ENCODE measurements at places on chromosomes 2 and 18. TPM values are rescaled to one million over a fixed set of nuclear protein-coding genes. Genes with fewer than 3 reads are reported as not detected.

- DNase-seq = no peak
Measured at GRCh38 chr2:204898928-204899640, 353.8 kb downstream of the PARD3B start.

The XIRP2 gene
- 1,550 TPM for total RNA-seq

The HOXD9 gene
- not detected for total RNA-seq

The RNU2-63P gene
- not detected for total RNA-seq

- DNase-seq = no peak
Measured at GRCh38 chr2:144322379-144322778, 197.5 kb downstream of the ZEB2 start.

Data from heart left ventricle (tissue), 16 donors.